Sciatic nerve (tissue), 2 donors: ENCODE measurements at places on chromosomes 6 and 20. TPM values are rescaled to one million over a fixed set of nuclear protein-coding genes. Genes with fewer than 3 reads are reported as not detected.

OPN5 gene
- not detected for total RNA-seq

SLC2A10 gene
- 14.7 TPM for total RNA-seq

MRAP2 gene
- total RNA-seq = 10.3 TPM

SULF2 gene
- total RNA-seq = 79.2 TPM

FNDC11 gene
- total RNA-seq = 0.94 TPM

ZNF322 gene
- 35.0 TPM for total RNA-seq

DCDC2 gene
- not detected for total RNA-seq

ULBP3 gene
- total RNA-seq = 2.9 TPM

DAAM2 gene
- total RNA-seq = 61.9 TPM

SPTLC3 gene
- total RNA-seq = 30.1 TPM

DNA sequence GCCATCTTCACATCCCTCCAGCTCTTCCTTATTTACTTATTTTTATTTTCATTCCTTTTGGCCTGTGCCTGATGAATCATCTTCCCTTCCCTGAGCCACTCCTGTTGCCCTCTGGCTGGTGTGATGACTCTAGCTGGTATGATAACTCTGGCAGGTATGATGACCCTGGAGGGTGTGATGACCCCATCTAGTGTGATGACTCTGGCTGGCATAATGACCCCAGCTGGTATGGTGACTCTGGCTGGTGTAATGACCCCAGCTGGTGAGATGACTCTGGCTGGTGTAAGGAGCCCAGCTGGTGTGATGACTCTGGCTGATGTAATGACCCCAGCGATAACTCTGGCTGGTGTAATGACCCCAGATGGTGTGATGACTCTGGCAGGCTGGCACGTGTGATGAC lies 426.8 kb downstream of the QKI start:
- no peak for DNase-seq

- DNase-seq = no peak
Observed at GRCh38 chr6:135052939-135053338, 1.7 kb downstream of the HBS1L start.

- DNase-seq = no peak
Observed at GRCh38 chr6:33857093-33857931, 53.5 kb upstream of the MLN start.

DNA sequence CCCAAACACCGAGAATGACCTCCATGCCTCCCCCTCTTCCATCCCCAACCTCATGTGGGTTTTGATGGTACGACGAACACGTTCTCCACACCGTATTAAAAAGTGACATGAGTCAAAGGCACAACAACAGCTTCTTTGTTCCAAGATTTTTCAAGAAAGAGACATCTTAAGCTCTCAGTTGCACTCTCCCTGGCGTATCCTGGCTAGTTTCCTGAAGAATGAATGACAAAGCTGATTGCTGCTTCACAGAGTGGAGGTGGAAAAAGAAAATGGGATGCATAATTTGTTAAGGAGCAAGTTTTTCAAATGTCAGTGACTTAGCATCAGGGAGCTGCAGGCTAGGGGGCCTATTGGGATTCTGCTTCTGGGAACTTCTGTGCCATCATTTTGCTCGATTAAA lies 95.5 kb downstream of the STK35 start:
- DNase-seq = no peak

GRCh38 chr6:168190014-168190405 lies 111.0 kb upstream of the FRMD1 start:
- peak; percentile 49 for DNase-seq

DNA sequence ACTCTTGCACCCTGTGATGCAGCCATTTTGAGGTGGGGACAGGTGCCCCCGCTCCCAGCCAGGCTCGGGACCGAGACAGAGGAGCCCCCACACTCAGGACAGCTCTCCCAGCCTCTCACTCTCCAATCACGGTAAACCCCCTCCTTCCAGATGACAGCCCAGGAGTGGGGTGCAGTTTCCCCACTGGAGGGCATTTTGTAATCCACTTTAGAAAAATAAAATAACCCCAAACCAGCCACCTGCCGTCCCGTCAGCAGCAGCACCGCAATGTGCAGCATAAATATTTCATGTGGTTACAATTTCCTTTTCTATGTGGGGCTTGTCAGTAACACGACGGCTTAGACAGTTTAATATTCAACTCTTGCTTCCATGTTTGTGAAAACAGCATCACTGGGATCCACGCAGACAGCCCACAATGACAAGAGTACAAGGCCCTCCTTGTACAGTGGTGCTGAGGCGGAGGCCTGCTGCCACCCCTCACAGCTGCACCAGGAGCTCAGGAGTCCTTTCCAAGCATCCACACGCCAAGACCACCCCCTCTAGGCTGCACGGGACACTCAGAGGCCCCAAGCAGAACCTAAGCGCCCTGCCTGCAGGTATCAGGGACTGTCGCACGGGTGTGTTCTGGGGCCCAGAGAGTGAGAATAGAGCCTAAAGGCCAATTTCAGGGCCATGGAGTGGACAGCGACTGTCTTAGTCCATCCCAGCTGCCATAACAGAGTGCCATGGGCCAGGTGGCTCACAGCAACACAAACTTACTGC lies 116.7 kb downstream of the JPH2 start:
- DNase-seq = peak; percentile 25

GRCh38 chr6:85455471-85456026 lies 5.7 kb downstream of the NT5E start:
- DNase-seq = no peak

DNA sequence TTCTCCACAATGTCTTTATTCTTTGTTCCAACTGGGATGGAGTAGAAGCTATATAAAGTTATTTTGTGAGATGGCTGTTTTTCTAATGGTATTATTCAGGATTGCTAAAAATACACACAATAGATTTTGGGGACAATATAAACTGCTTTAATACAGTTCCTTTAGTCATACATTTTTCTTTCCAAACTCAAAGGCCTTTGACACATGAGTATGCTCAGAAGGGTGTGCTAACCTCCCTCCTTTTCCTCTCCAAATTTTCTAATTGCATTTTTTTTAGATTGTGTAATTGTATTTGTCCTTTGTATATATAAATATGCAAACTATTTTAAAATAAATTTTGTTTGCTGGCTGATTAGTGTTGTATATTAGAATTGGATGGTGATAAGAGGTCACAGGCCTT lies 119.6 kb upstream of the FOXO3 start:
- no peak for DNase-seq

GRCh38 chr6:157203312-157203744 lies 120.0 kb downstream of the TMEM242 start:
- DNase-seq = no peak

DNA sequence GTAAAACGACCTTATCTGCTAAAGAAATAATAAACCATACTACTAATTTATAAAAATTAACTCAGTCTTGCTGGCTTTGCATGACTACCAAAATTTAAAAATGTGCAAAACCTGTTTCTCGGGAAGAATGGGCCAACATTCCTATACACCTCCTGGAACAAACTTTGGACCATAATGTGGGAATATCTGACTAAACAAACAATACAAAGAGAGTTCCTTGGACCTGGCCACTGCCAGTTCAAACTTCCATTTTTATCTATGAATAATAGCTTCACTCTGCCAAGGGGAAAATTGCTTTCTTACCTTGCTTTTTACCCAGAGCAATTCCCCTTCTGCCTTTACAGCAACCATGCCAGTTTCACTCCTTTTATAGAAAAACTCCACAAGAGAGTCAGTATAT lies 38.7 kb upstream of the POU5F1 start:
- no peak for DNase-seq

- DNase-seq = no peak
Observed at GRCh38 chr6:28107506-28107905, 16.9 kb upstream of the ZSCAN16 start.

GRCh38 chr6:136249336-136249735 lies 775 bp downstream of the MTFR2 start:
- no peak for DNase-seq

GRCh38 chr6:13359287-13359686 lies 30.9 kb upstream of the TBC1D7 start:
- no peak for DNase-seq

- no peak for DNase-seq
Observed at GRCh38 chr6:32865724-32866443, 11.9 kb downstream of the PSMB9 start.

DNA sequence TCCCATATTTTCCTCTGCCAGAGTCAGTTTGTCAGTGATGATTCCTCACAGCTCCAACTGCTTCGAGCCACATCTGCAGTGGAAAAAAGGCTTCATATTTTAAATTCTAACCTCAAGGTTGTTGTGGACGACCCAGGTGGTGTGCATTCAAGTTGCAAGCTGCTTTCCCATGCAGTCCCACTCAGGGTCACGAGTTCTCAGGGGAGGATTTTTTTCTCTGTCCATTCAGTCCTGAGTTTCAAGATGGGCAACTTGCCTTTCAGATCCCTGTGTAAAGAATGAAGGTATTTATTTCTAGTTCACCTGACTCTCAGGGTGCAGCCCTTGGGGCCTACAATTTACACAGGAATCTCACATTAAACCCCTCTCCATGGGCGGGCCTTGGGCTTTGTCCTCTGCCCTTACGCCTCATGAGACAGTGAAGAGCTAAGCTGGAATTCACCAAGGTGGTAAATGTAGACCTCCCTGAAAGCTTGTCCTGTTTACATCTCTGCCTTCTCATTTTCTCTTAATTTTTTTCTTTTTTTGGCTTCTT lies 65.9 kb downstream of the TPD52L1 start:
- no peak for DNase-seq

- DNase-seq = no peak
Observed at GRCh38 chr20:48195121-48195870, 410.0 kb upstream of the SULF2 start.

DNA sequence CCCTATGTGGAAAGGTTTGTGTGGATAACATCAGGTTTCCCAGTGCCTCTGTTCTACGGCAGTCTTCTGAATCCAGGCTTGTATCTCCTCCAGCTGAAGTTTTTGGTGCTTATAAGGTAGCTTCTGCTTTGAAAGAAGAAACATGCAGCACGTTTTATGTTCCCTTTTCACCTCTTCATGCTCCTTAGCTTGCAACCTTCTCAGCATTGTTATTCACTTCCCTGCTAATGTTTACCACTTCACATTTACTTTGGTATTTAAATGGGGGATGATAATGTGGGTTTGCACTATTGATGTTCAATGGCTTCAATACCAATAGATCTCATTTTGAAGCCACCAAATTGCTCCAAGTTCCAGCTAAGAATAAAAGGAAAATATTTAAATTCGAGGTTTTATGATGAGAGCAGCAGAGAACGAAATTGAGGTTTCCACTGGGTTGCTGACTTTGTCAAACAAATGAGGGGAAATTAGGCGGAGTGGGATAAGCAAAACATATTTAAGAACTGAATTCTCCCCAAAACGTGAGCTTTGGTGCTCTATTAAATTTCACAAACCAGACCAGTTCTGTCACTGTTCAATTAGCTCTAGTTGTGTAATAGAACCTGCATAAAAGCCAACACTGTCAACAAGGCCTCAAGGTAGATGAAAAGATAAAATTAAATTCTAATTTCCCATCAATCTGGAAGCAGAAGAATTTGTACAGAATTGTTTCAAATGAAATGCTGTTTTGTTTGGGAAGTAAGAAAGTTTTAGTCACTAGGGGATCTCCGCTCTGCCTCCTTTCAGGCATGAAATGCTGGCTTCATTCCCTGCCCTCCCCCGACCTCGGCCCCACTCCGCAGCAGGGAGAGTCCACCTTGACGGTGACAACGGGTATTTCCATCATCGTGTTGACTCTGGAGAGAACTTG lies 1.4 kb downstream of the IL22RA2 start:
- DNase-seq = no peak

- DNase-seq = no peak
Observed at GRCh38 chr20:13515291-13515690, 123.4 kb downstream of the TASP1 start.

- DNase-seq = no peak
Observed at GRCh38 chr6:42125231-42125630, 17.2 kb downstream of the C6orf132 start.

- peak; percentile 65 for DNase-seq
Observed at GRCh38 chr20:461254-462198, 807 bp downstream of the TBC1D20 start.

GRCh38 chr6:8993111-8993510 lies 557.8 kb upstream of the SLC35B3 start:
- no peak for DNase-seq

GRCh38 chr20:58510921-58511320 lies 4.3 kb downstream of the APCDD1L start:
- no peak for DNase-seq

DNA sequence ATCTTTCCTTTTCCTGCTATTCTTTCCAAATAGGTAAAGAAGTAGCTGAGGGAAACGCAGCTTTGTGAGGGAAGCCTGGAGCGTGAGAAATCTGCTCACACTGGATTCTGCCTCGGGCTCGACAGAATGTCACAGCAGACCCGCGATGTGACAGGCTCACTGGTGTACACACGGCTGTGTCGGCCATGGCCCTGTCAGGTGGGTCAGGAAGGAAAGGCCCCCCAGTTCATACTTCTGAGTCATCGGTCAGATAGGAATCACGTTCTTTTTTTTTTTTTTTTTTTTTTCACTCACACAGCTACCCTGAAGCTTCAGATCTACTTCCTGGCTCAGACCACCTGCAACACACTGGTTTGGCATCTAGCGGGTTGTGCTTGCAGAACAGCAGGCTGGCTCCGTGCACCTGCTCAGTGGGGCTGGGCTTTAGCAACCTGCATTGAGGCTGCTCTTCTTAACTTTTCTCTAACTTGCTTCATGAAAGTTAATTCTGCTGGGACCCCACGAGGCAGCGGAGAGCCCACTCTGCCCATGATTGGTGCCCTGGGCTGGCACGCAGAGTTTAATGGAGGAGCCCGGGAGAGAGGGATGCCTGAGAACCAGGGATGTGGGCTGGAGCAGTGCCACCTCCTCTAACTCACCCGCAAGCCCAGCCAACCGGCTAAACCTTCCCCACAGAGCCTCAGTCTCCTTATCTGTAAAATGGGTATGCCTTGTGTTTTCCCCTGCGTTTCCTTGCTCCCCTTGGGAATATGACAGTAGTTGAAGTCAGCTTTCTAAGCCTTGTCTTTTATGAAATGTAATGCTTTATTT lies 61.5 kb upstream of the FNDC1 start:
- DNase-seq = no peak
